HEK293T (cell line): ENCODE measurements at places on chromosomes 2 and 18.

- no peak for DNase-seq
These were observed 13.5 kb downstream of the KHK start for GRCh38 chr2:27100036-27100435.

DNA sequence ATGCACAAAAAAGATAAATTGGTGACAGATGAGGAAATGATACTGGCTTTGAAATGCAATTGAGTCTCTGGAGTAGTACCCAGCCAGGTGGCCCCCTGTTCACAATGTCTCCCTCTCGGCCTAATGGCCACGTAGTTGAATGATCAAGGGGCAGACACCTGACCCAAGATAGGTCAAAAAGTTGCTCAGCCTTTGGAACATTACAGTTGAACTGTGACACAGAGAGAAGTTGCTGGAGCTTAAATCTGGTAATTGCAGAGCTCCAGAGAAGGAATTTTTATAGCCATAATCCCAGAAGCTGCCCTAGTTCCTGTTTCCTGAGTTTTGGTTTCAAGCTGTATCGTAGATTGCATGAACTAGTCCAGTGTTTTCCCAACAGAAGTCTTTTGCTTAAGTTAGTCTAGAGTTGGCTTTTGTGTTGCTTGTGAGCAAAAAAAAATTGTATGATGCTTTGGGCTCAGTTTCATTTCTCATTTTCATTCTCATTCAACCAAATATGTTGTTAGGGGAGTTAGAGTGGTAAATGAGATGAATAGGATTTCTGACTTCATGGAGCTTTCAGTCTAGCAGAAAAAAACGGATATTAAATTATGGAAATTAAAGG lies 117.9 kb downstream of the CSRNP3 start:
- no peak for DNase-seq

- DNase-seq, result no peak
These were observed 57.0 kb upstream of the FAM237A start for GRCh38 chr2:206585335-206585734.

DNA sequence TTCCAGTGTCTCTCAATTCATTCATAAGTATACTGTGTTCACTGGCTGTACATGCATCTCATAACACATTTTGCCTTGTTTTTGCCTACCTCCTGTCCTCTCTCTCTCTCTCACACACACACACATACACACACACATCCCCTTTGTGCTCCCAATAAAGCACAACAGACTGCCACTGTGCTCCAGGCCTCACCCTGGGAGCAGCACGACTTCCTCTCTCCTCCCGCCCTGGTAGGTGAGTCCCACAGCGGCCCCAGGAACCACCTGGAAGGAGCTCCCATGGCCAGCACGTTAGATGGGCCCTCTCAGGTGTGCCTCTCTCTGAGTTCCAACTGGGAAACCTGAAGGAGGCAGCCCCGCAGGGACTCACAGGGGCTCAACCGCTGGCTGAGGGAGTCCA lies 65.4 kb downstream of the MARCHF4 start:
- no peak for DNase-seq

DNA sequence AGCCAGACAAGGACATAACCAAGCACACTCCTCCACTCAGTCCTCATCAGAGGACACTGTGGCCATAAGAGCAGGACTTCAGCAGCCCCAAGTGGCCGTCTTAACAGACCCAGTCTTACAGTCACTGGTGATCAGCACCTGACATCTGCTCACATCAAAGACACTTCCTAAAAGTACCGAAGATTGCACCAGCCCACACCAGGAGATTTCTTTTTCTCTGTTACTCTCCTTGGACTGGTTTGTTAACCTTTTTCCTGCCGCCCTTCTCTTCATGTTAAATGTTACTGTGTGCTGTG lies 44.1 kb downstream of the MRPS5 start:
- DNase-seq, result no peak

DNA sequence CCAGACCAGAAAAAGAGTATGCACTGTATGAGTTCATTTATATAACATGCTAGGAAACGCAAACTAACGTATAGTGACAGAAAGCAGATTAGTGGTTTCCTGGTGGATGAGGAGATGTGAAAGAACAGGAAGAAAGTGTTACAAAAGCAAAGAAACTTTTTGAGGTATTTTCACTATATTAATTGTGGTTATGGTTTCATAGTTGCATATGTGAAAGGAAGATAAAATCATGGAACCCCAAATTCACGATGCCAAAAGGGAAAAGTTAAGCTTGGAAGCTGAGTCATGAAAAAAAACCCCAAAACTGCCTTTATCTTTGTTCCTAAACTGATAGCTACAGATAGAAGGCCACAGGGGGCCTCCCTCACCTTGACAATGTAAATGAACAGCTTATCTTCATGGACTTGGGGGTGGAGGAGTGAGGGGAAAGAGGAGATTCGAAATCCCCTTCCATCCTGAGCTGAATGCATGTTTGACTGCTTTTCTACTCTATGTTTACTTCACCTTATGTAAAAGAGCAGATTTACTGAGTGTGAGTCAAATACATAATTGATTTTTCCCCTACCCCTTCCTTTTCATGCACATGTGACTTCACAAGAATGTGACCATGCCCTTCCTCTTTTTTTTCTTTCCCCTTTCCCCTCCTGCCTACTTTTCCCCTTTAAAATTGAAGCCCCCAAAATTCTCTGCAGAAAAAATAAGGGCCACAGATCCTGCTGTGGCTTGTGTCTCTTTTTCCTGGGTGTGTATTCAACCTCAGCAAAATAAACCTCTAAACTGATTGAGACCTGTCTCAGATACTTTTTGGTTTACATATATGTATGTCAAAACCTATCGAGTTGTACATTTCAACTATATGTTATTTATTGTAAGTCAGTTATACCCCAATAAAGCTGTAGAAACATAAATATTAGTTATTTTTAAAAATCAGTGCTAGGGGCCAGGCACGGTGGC lies 100.1 kb upstream of the TLK1 start:
- DNase-seq, result no peak

DNA sequence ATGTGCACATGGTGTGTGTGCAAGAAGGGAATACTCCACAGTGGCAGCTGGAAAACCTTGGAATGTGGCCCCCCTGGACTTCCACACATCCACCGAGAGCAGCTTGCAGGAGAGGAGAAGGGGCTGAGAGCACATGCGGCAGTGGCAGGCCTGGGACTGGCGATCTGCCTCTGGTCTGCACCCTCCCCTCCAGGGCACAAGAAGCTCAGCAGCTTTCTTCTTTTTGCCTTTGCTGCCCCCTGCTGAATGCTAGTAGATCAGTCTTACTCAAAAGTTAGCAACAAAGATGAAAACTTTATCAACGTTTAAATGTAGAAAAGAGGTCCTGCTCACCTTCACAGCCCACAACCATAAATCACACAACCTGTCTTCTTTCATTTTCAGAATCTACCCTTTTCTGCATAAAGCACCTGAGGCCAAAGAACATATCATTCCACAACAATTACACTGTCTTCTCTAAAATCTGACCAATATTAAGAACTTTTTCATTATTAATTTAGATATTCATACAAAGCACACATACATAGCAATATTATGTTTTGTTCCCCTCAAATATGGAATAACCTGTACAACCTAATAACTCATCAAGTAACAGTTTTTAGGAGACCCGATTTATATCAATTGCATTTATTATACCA lies 34.6 kb downstream of the TGFBRAP1 start:
- peak; percentile 81 for DNase-seq

DNA sequence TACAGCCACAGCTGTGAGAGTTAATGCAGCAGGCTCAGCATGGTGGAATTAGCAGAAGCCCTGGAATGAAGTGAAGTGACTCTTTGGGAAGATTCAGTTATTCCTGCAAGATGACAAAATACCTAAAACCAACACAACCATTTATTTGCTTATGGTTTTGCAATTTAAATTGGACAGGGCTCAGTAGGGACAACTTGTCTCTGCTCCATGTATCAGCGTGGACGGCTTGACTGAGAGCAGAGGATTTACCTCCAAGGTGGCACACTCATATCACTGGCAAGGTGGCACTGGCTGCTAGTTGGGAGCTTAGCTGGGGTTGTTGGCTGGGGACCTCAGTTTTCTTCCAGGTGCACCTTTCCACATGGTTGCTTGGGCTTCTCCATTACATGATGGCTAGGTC lies 58.3 kb downstream of the LTBP1 start:
- no peak for DNase-seq

DNA sequence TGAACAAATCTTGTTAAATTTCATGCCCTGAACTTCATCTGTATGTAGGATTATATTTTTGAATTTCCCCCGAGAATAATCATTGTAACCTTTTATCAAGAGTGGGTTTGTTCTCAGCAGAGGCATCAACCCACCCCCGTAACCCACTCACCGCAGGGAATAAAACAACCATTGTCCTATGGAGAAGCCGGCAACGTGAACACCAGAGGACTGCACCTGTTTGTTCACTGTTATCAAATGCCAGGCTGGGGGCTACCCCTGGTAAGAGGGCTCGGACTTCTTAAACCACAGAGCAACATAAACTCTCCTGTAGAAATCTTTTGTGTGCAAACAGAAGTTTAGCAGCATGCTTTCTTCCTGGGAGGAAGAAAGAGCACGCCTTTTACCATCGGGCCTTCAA lies 610.4 kb downstream of the ERBB4 start:
- no peak for DNase-seq

DNA sequence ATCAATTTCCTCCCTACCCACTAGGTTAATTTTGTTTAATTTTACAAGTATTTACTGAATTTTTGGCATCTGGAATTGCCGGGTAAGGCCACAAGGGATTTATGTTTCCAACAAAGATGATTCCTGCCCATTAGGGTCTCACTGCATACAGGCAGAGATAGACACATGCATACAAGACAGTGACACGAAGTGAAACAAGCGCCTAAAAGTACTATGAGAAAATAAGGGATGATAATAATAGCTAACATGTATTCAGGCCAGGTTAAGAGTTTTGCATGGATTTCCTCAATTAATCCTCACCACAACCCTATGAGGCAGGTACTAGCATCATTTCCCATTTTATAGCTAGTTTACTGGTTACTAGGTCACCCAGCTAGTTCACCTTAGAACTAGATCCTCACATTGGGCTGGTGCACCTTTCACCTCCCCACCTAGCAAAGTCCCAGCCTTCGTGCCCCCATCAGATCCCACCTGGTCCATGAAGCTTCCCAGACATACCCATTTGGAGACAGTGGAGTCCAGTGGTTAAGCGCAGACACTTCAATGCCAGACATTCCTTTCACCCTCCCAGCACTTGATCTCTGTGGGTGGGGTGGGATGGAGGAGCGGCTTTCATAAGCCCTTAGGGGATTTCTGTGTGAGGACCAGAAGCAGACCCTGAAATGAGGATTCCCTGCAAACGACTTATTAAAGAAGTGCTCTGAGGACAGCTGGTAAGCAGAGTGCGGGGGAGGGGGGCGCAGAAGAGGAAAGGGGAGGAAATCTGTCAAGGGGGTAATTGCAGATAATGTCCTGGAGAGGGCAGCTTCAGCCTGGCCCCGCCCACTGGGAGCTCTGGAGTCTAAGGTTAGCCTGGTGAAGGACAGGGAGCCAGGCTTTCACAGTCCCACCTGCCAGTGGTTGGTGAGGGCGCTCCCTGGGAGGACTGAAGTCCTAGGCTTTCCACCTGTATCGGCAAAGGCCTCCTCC lies 5.8 kb upstream of the DGUOK start:
- peak; percentile 68 for DNase-seq

DNA sequence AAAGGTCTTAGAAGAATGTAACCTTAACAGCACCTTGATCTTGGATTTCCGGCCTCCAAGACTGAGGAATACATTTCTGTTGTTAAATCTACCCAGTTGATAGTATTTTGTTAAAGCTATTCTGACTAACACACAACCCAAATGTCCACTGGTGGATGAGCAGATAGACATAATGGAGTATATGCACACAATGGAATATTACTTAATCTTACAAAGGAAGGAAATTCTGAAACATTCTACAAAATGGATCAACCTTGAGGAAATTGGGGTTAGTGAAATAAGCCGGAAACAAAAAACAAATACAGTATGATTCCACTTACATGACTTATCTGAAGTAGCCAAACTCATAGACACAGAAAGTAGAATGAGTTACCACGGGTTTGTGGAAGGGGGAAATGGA lies 168.7 kb downstream of the ZNF804A start:
- DNase-seq, result no peak

- DNase-seq, result no peak
These were observed 630.8 kb downstream of the NR4A2 start for GRCh38 chr2:155701721-155702120.

- no peak for DNase-seq
These were observed 7.8 kb upstream of the NPAS2 start for GRCh38 chr2:100812116-100812515.

- DNase-seq, result no peak
These were observed 50.5 kb downstream of the CXCR4 start for GRCh38 chr2:136067459-136067858.

DNA sequence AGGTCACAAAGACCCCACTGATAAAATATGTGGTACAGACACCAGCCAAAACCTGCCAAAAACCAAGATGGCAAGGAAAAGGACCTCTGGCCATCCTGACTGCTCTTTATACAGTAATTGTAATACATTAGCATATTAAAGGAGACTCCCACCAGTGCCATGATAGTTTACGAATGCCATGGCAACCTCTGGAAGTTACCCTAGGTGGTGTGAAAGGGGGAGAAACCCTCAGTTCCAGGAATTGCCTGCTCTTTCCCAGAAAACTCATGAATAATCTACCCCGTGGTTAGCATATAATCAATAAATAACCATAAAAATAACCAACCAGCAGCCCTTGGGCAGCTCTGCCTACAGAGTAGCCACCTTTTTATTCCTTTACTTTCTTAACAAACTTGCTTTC lies 129.8 kb upstream of the EPB41L3 start:
- no peak for DNase-seq

DNA sequence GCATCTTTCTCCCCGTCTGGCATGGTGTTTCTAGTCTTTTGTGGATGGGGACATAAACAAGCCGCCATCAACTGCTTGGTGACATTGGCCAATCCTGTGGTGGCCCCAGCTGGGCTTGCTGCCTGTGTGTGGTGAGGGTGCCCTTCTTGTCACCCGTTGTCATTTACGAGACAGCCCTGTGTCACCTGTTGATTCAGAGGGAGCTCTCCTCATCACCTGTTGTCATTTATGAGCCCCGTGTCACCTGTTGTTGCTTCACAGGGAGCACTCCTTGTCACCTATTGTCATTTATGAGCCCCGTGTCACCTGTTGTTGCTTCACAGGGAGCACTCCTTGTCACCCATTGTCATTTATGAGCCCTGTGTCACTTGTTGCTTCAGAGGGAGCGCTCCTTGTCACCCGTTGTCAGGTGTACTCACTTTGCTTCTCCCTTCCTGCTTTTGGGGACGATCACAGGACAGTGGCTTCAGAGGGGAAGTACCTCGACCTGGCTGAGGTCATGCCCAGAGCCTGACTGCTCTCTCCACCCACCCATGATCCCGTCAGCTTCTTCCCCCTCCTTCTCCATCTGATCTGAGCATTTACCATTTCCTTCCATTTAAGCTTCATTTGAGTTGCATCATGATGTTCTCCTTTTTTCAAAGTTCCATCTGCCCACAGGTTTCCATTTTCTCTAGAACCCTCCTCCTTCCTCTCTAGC lies 29.1 kb downstream of the HPCAL1 start:
- no peak for DNase-seq

- no peak for DNase-seq
These were observed 20.1 kb upstream of the PTH2R start for GRCh38 chr2:208386541-208386940.

DNA sequence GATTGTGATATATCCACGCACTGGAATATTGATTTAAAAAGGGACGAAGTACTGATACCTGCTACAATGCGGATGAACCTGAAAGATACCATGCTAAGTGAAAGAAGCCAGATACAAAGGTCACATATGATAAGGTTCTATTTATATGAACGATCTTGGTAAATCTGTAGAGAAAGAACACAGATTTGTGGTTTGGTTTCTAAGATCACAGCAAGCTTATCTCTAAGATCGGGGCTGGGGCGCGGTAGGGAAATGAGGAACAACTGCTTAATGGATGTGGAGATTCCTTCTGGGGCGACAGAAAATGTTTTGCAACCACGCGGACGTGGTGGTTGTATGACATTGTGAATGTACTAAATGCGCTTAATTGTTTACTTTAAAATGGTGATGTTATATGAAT lies 60.1 kb downstream of the NEDD4L start:
- no peak for DNase-seq
